ENCODE measurements at places on chromosomes 11 and 22.
A peak's percentile ranks its signal among the peaks of the same experiment; 100 is the strongest.

- DNase-seq = no peak
These were observed 43.6 kb upstream of the HORMAD2 start for GRCh38 chr22:30036656-30037055.

DNA sequence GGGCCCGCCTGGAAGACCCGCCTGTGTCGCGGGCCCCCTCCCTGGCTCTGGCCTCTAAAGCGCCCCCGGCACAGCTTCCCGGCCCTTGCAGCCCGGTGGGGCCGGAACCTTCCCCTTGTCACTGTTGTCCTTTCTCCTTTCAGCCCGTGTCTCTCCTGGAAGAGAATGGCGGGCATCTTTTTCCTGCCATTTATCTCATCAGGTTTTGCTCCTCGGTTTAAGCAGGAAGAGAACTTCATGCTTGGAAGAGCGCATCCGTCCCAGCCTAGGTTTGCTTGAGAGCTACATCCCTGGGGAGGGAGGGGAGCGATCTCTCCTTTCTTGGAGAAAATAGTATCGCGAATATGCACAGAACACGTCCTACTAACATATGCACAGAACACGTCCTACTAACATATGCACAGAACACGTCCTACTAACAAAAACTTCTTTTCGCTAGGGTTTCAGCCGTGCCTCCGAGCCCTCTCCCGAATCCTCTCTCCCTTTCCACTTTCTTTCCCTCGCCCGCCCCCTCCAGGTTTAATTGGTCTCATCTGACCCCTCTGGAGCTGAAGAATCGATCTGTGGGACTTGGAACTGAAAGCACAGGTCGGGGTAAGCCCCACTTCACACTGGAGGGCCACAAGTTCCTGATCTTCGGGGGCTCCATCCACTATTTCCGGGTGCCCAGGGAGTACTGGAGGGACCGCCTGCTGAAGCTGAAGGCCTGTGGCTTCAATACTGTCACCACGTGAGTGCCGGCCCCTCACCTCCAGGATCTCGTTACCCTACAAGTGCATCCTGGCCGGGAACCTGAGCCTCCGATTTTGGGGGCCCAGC is 1.2 kb downstream of the GLB1L3 start:
- no peak for DNase-seq

GRCh38 chr11:86440305-86440716 is 65.6 kb downstream of the CCDC81 start:
- no peak for DNase-seq

GRCh38 chr22:43753688-43754087 is 58.4 kb downstream of the EFCAB6 start:
- no peak for DNase-seq

DNA sequence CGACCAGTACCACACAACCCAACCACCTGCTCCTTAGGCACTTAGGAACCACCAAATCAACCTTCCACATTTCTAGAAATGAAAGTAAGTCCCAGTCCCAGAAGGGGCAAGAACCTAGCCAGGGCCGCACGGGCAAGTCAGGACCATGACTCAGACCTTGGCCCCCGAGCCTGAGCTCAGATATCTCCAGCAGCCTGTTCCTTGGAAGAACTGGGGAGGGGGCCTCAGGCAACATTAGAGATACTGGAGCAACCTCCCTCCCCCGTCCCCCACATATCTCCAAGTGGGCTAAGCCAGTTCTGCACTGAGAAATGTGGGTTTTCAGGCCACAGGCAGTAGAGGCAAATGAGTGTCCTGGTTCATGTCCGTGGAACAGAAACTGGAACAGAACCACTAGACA is 7.7 kb downstream of the ARAP1 start:
- DNase-seq = no peak

DNA sequence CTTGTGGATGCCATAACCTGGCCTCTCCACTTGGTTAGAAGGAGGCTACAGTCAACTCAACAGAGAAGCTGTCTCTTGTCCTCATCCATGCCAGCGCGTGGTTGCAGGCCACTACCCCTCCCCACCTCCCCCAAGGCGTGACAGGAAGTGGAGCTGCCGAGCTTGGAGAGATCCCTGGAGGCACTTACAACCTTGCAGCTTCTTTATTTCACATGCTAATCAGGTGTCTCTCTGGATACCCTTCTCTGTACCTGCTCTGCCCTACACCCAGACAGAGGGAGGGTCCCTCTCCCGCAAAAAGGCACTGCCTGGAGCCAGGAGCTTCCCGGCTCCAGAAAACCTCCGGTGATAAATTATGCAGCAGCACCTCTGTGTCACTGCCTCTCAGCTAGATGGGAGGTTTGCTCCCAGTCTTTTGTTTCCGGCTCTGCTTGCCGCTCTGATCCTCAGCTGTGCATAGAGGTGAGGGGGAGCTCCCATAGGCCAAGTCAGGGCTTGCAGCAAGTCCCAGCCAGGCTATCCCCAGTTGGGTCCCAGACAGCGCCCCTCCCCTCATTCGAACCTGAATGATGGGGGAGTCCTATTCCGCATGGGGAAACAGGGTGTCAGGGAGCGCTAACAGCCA is 5.7 kb downstream of the LRP4 start:
- no peak for DNase-seq

DNA sequence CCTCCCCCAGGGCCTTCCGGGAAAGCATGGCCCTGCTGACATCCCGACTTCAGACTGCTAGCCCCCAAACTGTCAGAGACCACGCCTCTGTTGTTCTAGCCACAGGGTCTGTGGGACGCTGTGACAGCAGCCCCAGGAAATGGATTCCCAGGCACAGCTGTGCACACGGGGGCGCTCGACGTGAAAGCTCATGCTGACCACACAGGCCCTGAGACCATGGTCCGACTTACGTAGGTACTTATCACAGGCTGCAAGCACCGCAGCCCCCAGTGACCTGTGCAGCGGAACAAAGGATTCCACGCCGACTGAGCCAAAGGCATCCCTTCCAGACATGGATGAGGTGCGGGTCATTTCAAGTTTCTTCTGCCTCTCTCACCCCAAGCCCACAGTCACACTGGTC is 150.6 kb downstream of the CTTN start:
- no peak for DNase-seq

- no peak for DNase-seq
These were observed 2.2 kb upstream of the BRSK2 start for GRCh38 chr11:1387521-1387920.

DNA sequence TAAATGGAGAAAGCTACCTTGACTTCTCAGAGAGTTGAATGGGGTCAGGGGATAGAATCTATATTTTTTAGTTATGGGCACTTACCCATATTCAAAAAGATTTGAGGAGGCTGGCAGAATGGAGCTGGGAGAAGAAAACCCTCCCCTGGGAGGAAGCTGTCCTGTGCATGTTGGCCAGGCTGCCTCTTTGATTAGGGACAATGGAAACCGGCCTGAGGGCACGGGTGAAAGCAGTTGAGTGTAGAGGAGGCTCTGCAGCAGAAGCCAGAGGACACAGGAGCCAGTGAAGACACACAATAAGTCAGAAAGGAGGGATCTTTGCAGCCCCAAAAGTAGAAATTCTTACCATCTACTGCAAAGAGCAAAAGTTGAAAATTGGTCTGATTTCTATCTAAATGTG is 66.6 kb upstream of the B3GAT1 start:
- no peak for DNase-seq

DNA sequence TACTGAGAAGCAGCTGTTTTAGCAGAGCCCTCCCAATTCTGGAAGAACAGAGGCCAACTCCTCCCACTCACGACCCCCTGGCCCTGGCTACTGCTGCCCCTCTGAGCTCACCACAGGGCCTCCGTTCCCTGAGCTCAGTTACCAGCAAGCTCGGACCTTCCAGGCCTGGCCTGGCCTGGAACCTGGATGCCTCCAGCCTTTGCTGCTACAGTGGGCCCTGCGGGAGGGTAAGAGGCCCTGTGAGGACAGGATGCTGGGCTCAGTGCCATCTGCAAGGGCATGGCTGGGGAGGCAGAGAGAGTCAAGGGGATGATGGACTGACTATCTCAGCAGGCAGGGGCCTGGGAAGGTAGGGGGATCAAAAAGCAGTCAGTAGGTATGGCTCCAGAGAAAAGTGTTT is 209.9 kb upstream of the NCAM1 start:
- DNase-seq = no peak

- DNase-seq = peak; percentile 3
These were observed at the start of gene CASP1 for GRCh38 chr11:105034813-105035620. TSS of gene CASP1 (minus strand) at chr11:105035144. CDS start at chr11:105035113, 31 bp downstream.

DNA sequence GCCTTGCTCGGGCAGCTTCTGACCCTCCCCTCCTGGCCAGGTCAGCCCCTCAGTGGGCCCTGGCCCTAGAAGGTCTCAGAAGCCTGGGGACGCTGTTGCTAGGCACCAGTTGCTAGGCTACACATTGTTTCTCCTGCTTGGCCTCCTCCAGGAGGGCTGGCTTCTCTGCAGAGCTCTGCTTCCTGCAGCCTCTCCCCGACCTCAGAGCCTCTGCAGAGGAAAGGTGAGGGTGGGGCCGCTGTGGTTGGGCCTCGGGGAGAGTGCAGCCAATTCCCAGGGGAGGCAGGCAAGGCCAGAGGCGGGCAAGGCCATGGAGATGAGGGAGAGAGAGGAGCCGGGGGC is 27.6 kb upstream of the LRRC10B start:
- no peak for DNase-seq

DNA sequence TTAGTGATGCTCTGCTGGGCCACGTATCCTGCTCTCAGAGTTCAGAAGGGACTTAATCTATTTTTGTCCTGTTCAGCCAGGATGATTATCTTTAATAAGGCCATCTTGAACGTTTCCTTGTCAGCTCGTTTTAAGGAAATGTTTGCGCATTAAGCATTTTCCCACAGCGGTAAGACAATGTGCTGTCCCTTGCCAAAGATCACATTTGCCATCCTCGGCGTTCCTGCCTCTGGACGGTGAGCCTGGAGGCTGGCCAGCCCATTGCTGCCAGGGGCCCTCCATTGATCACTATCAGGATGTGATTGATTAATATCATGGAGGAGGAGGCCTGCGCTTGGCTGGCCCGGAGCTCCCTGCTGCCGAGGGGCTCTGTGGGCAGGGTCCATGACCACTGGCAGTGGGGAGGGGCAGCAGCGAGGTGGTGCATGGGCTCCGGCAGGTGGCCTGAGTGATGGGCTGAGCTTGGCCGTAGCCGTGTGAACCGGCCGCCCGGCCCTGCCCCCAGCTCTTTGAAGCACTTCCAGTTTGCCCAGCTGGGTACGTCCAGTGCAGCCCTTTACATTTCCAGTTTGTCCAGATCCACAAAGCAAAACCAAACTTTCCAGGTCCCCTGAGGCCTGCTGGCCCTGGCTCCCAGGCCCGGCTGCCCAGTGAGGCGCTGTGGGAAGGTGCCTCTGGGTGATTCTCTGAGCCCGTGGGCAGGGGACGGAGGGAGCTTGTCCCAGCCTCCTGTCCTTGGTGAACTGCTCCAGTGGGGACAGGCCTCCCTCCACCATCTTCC is 49.5 kb upstream of the SMIM38 start:
- DNase-seq = no peak

- no peak for DNase-seq
These were observed 207.7 kb upstream of the LRRC4C start for GRCh38 chr11:41666951-41667653.

GRCh38 chr11:95699631-95700470 is 89.7 kb downstream of the FAM76B start:
- DNase-seq = no peak

DNA sequence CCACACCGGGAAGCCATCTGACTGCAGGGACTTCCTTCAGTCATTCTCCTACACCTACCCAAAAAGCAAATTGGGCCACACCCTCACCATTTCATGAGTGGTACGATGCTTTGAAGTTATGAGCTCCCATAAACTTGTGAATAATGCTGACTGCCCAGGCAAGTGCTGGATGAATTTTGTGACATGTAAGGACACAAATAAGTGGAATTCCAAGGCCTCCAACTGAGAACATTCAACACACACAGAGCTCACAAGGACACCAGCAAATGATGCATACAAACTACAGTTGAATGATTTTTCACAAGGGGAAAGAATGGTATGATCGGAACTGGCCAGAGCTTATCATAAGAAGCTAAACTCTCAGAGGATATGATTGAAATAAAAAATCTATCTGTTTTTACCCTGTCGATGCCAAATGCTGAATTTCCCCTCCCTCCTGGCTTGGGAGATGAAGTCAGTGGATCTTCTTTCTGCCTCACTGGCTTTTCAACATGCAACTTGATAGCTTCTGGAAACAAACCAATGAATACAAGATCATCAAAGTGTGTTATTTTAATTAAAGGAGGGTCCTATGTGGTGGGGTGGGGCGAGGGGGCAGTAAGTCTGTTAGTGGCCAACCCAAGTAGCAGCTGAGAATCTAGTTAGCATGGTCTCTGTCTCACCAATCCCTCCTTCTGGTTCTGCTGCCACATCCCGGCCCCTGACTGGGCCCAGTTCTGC is 123.8 kb downstream of the WT1 start:
- DNase-seq = no peak

- no peak for DNase-seq
These were observed 28.3 kb upstream of the USP47 start for GRCh38 chr11:11813288-11813962.

- DNase-seq = no peak
These were observed 41.3 kb downstream of the LRRC32 start for GRCh38 chr11:76629116-76629852.

DNA sequence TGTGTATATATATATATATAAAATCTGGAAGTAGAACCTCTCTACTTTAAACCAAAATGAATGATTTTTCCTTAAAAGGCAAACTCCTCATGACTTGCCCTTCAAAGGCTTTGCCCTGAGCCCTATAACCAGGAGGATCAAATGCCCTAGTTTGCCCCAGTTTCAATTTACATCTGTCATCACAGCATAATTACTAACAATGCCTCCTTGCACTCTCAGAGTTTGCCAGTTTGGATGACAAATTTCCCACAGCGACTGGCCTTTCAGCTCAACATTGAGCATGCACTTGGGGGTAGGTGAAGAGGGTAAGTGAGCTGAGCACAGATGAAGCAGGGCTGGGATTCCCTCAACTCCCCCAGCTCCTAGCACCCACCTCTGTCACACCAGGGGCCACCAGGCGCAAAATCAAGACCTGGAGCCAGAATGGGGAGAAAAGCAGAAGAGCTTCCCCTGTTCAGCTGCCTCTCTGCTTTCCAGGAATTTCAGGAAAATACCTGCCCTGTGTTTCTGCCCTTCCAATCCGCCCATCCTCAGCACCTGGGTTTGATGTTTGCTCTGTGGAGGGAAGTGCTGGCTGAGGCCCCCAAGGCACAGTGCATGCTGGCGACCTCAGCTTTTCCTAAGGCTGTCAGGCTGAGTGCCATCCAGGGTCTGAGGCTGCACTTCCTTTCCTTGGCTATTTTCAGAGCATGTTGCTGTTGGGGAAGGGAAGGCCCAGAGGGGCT is 67.5 kb downstream of the ADAMTS15 start:
- no peak for DNase-seq
